ENCODE measurements at places on chromosomes 16 and 17.

DNA sequence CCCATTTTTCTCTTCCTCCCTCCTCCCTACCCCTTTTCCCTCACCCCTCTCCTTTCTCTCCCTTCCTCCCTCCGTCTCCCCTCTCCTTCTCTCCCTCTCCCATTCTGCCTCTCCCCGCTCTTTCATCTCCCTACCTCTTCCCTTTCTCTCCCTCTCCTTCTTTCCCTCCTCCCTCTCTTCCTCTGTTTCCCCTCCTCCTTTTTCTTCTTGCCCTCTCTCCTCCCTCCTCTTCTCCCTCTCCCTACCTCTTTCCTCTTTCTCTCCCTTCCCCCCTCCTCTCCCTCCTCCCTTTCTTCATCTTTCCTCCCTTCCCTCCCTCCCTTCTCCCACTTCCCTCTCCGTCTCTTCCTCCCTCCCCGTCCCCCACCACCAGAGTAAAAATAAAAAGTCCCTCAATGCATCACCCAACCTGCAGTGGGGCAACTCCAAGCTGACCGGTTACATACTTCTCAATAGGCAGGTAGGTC lies 10.4 kb downstream of the CHD9NB start:
- no peak for DNase-seq

DNA sequence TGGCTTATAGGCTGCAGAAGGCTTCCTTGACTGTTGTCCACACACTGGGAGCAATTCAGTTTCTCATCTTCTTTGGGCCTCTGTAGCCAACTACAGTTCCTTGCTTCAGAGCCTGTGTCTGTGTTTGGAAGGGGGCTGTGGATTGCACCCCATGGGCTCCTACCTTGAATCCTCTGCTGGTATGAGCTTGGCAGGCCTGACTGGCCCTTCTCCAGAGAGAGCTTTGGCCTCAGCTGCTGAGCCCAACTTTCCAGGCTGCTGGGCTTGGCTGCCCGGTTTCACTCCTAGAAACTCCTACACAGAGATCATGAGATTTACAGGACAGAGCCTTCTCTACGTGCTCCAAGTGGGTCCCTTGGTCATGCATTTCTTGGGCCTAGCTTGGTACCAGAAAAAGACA lies 354.4 kb downstream of the SNX29 start:
- DNase-seq = no peak

- DNase-seq = peak; percentile 63
Observed at GRCh38 chr17:81566461-81567126, 14.4 kb upstream of the FAAP100 start.

DNA sequence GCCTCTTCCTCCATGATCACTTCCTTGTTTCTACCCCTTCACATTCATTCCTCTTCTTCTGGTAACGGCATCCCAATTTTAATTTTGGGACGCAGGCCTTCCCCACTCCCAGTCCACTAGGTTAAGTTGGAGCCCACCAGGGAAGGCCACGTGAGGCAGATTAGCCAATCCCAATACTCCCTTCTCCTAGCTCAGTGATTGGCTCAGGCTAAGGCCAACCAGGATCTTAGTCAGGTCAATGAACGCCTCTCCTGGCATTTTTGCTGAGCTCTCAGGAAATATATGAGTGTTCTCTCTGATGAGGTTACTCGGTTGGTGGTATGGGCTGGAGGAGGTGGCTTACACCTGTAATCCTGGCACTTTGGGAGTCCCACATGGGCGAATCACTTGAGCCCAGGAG lies 15.4 kb downstream of the SEZ6L2 start:
- DNase-seq = no peak

DNA sequence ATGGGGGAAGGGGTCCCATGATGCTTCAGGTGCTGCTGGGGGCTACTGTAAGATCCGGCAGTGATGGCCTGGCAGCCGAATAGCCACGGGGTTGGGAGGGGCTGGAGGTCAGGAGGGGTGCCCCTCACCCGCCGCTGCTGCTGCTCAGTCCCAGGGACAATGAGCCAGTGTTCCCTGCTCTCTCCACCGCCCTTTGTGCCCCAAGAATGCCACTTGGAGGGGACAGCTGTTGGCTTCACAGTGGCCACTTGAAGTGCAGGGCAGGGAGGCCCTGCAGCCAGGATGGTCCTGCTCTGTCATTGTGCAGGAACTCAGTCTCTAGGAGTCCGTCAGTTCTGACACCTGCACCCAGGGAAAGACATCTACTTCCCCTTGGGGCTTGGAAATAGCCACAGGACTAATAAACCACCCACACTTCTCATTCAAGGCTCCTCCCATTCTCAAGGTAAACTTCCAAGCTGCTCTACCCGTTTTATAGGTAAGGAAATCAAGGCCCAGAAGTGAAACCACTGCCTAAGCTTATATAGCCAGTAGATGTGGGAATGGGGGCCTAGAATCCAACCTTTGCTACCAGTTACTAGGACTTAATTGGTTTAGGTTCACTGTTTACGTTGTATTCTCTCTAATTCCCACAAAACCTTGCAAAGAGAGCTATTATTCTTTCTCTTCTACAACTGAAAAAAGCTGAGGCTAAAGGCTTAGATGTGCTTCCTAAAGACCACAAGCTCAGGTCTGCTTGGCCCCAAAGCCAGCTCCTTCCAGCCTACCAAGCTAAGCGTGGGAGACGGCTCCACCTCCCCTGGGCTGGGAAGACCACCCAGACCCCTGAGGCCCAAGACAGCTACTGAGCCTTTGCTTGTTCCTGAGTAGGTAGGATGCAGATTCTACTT lies 6.2 kb upstream of the CPSF4L start:
- no peak for DNase-seq

DNA sequence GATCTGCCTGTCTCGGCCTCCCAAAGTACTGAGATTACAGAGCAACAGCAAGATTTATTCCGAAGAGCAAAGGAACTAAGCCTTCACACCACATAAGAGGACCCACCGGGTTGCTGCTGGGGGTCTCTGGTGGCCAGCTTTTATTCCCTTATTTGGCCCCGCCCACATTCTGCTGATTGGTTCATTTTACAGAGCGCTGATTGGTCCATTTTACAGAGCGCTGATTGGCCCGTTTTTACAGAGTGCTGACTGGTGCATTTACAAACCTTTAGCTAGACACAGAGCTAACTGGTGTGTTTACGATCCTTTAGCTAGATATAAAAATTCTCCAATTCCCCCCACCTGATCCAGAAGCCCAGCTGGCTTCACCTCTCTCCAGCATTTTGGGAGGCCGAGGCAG lies 26.3 kb downstream of the COPRS start:
- DNase-seq = no peak

- no peak for DNase-seq
Observed at GRCh38 chr16:78786635-78787034, 687.2 kb downstream of the WWOX start.

DNA sequence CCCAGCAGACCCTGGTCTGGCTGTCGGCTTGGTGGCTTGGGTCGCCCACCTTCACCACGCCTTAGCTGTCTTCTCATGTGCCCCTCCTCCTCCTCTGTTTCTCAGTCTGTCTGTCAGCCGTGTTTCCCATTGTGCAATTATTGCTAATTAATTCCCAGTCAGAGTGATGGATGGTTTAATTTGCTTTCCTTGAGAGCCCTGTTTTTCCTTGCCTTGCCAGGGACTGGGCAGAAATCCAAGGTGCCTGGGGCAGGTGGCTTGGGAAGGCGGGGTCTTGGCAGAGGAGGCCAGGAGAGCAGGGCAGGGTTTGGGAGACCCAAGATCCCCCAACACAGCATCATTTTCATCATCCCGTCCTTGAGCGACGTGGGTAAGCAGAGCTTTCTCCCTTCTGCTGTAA lies 21.3 kb downstream of the NECAB2 start:
- peak; percentile 69 for DNase-seq

DNA sequence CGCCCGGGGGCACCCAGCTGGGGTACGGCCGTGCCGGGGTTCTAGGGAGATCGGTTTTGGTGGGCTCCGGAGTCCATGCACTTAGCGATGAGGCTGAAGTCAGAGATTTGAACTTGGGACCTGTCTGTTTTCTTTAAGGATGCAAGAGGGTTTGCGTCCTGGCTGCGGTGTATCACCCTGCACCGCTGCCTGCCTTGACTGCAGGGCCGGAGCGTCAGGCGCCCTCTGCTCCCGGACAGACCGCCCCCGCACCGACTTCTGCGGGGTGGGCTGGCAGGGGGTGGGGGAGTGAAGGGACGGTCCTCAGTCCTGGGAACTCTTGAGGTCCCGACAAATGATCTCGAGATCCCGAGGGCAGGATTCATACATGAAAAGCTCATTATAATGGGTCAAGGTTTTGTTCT lies 701 bp downstream of the PDP2 start:
- no peak for DNase-seq

GRCh38 chr16:1908983-1909382 lies 9.2 kb downstream of the HS3ST6 start:
- DNase-seq = no peak

DNA sequence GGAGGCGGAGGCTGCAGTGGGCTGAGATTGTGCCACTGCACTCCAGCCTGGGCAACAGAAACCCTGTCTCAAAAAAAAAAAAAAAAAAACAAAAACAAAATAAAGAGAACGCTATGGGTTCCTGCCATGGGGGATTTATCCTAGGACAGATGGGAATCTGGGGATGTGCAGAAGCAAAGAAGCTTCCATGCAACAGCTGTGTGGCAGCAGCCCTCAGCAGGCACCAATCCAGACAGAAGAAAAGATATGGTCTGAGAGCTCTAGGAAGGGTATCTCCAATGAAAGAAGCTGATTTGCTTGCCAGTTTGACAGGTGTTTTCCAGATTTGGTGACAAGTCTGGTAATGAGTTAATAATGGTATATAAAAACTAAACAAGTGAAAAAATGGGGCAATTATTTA lies 11.6 kb downstream of the MYO19 start:
- no peak for DNase-seq

GRCh38 chr16:89230255-89230654 lies 12.8 kb downstream of the ZNF778 start:
- DNase-seq = no peak

GRCh38 chr16:77469634-77470033 lies 34.8 kb upstream of the ADAMTS18 start:
- no peak for DNase-seq

DNA sequence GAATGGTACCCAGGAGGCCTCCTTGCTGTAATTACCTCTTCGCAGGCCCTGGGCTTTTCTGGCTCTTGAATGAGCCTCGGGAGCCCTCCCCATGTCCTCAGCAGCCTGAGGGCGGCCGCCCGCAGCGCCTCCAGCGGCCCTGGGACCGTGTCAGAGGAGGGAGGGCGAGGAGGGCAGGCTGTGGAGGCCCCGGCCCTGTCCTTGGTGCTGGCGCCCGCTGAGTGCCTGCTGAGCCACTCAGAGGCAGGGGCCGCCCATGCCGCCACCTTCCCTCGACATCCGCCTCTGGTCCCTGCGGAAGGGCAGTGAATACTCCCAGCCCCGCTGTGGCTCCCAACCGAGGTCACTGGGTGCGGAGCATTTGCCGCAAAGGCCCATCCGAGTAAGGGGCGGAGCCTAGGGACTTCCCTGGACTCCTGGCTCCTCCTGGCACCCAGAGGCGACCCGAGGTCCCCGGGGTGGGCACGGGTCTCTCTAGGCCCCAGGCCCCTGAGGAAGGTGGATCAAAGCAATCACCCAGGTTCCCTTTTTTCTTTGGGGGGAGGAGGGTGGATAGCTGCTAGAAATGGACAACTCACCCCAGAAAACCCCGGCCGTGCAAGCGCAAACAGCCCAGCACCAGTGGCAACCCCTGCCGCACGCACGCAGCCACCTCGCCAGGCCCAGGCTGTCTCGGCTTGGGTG lies 2.8 kb downstream of the RBFOX3 start:
- peak; percentile 34 for DNase-seq

DNA sequence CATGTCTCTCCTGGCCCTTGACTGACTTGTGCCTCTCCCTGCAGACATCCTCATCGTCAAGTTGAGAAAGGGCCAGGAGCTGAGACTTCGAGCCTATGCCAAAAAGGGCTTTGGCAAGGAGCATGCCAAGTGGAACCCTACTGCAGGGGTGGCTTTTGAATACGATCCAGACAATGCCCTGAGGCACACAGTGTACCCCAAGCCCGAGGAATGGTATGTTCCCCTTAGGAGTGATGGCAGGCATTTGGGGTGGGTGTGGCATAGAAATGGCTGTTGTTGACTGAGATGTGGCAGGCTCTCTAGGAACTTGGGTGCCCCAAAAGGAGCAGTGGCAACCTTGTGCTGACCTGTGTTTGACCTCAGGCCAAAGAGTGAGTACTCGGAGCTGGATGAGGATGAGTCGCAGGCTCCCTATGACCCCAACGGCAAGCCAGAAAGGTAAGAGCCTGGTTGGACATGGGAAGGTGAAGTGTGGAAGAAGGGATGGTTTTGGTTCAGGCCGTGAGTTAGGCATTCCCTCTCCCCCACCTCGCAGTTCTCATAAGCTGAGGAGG lies 7.5 kb downstream of the POLR2C start:
- peak; percentile 5 for DNase-seq

- DNase-seq = peak; percentile 73
Observed at GRCh38 chr17:28494445-28495188, 11.5 kb upstream of the FOXN1 start.

- no peak for DNase-seq
Observed at GRCh38 chr17:59451706-59452105, 113.7 kb upstream of the DHX40 start.

- peak; percentile 49 for DNase-seq
Observed at GRCh38 chr17:43880420-43880991, 26.8 kb downstream of the MPP2 start.

DNA sequence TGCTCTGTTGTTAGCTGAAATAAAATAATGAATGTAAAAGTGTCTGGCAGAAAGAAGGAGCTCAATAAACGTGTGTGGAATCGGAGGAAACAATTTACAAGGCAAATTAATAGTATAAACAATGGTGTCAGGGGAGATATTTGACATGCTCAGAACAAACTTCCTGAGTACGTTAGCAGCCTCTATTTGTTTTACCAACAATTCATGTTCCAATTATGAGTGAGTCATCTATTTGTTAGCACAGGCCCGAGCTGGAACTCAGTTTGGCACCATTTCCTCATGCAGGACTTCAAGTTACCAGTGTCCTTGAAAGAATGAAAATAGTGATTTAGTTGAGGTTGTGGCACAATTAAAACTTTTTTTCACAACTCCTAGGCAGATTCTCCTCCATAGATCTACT lies 9.1 kb downstream of the ASIC2 start:
- DNase-seq = peak; percentile 3

GRCh38 chr16:1940273-1941161 lies 2.5 kb downstream of the MSRB1 start:
- DNase-seq = no peak

- DNase-seq = no peak
Observed at GRCh38 chr16:51733181-51733580, 582.1 kb upstream of the SALL1 start.

GRCh38 chr16:58152246-58152868 lies 23.2 kb upstream of the CFAP20 start:
- DNase-seq = no peak

- no peak for DNase-seq
Observed at GRCh38 chr17:60353773-60354172, 38.2 kb downstream of the USP32 start.

All from NCI-H1417 (cell line).